ENCODE measurements at places on chromosomes 4 and X.
A peak's percentile ranks its signal among the peaks of the same experiment; 100 is the strongest.

GRCh38 chr4:66059136-66059535 lies 388.8 kb upstream of the EPHA5 start:
- no peak for DNase-seq

DNA sequence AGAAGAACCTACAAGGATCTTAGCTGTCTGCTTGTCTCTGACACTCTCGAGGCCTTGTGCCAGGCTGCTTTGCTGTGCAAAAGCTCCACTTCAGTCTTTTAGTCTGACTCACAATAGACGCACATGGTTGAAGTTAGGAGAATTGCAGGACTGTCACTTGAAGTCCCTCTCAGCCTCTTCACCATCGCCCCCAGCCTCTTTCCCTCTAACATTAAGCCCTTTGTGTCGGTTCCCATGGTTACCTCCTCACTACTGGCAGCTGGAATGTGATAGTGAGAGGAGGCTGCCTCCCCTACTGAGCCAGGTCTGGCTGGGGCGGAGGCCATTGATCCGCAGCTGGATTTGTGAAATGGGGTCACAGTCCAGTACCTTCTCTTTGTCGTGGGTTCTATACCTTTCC lies 201.8 kb downstream of the SOWAHB start:
- no peak for DNase-seq

GRCh38 chr4:48578132-48578968 lies 88.3 kb downstream of the ZAR1 start:
- no peak for DNase-seq

GRCh38 chr4:16055873-16056272 lies 27.9 kb downstream of the PROM1 start:
- no peak for DNase-seq

GRCh38 chr4:186724864-186725468 lies 1.3 kb upstream of the FAT1 start:
- no peak for DNase-seq

DNA sequence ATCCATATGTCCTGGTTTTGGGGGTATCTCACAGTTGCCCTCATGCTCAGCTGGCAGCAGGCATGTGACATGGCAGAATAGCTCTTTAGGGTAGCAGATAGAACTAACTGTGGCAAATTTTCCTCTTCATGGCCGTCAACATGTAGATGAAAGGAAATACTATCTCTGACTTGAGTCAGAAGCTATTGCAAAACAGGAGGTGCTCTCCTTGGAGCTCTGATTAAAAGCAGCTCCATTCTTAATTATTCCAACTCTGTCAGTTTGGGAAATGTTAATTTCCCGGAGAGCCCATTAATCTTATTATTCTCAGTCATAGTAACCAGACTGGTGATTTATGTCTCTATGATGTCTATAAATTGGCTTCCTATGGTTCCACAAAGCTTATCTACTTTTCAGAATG lies 18.2 kb downstream of the IL13RA1 start:
- DNase-seq = no peak

- no peak for DNase-seq
These were observed 2229.4 kb upstream of the AGA start for GRCh38 chr4:179671609-179672008.

DNA sequence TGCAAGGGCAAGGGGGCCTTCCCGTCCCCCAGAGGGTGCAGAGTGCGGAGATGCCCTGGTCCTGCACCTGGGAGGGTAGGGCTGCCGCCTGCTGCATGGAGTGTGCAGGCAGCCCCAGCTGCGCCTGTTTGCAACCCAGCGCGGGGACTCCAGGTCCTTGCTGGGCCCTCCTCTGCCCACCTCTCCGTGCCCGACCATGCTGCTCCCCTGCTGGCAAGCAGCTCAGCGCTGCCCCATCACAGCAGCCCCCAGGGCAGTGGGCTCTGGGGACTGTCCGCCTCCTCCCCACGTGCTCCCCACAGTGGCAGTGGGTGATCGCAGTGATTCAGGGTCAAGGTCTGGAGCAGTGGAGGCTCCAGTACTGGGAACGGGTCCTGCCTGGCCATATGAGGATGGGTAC lies 5.0 kb upstream of the FBXW7 start:
- DNase-seq = no peak

DNA sequence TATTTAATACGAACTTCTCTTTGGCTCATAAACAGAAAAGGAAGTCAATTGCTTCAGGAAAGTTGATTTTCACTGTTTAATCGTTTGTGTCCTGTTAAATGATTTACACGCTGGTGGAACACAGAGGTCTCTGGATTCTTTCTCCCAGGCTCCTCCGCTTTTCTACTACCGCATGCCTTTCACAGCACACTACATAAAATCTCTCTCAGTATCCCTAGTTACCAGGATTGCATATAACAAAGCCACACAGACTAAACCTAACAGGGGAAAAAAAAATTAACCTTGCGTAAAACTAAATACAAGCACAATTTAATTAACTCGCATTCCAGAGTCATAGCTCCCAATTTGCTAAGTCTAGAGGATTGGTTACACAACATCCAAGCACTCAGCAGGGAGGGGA lies 133.9 kb downstream of the CORIN start:
- no peak for DNase-seq

GRCh38 chrX:68989865-68990606 lies 161.2 kb downstream of the EFNB1 start:
- DNase-seq = peak; percentile 69

GRCh38 chr4:174940002-174940401 lies 21.8 kb downstream of the ADAM29 start:
- DNase-seq = no peak

DNA sequence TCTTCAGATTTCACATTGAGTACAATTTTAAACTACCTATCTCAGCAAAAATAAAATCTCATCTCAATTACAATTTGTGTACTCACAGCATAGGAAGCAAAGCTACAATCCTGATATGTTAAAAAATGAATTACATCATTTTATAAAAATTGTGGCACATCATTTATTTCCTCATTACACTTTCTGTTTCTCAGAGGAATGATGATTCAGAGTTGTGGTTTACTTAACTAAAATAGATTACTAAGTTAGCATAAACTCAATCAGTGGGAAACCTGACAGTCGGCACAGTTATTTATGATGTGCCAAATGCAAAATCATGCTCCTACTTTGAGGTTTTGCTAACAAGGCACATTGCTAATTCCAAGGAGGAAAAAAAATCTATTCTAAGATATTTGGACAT lies 325.0 kb downstream of the FBXO8 start:
- no peak for DNase-seq

DNA sequence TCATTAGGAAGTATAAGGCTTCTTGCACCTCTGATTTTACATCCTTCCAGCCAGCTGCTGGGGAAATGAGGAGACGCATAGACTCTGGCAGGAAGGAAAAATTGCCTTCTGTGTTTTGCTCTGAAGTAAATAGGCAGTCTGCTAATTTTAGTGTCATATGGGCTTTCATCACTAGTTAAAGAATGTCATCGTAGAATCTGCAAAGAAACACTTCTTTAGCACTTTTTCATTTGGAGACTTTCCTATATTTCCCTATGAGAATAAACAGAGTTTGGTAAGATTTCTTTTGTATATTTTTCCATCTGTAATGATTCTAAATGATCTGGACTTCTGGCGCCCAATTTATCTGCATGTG lies 3.3 kb downstream of the ADGRL3 start:
- no peak for DNase-seq

GRCh38 chr4:7877176-7877575 lies 62.5 kb downstream of the AFAP1 start:
- no peak for DNase-seq

DNA sequence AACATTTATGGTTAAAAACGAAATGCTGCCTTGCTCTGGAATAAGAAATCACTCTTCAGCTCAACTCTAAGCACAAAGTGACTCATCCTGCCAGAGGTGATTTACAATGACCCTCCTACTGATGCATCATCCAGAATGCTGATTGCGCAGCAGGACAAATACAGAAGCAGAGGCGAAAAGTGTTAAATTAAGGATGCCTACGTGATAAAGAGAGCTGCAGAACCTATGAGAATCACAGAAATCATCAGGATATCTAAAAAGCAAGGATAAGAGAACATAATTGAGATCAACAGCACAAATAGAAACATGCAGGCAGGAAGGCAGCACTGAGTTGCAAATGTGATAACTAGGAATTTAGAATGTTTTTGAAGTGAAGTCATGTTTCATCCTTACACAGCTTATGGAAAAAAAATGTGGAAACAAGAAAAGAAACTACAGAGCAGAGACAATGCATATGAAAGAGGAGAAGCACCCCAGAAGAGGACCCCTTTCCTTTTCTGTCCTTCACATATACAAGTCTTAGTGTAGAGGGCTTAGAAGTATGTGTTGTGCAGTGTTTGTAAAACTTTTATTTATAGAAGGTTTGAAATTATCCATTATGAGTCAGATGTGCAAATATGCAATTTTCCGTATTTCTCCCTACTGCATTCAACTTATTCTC lies 188.4 kb downstream of the SLC7A11 start:
- DNase-seq = no peak

- no peak for DNase-seq
These were observed 9.4 kb upstream of the TIMP1 start for GRCh38 chrX:47572773-47573340.

DNA sequence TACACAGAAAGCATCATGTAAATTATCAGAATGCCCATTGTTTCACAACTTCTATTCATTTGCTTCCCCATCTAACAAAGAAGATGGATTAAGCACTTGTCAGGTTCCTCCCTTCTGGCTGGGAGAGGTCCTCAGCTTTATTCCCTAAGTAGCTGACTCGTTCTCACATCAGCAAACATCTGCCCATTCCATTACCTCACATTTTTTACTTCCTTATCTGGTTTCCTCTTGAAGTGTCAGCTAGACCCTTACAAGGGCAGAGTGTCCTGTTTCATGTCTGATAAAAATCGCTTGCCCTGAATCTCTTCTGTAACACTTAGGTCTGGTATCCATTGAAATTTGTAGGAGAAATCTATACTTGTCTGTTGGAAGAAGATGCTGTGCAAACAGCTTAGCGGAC lies 34.7 kb downstream of the TMPRSS11A start:
- no peak for DNase-seq
